ENCODE measurements at places on chromosomes 12 and 14.

DNA sequence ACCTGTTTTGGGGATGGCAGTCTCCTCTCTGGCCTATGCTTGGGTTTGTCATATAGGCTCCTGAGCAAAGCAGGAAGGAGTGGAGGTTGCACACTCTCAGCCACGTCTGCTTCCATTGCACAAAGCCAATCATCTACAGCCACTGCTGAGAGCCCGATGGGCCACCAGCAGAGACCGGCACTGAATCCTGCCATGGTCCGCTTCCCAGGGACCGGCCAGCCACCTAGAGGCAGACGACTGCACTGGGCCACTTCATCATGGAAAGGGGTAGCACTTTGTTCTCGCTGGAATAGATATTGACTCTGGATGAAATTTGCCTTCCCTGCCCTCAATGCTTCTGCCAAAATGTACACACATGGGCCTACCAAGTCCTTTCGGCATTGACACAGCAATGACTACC, 22.3 kb downstream of the DLK1 start:
- no peak for DNase-seq

DNA sequence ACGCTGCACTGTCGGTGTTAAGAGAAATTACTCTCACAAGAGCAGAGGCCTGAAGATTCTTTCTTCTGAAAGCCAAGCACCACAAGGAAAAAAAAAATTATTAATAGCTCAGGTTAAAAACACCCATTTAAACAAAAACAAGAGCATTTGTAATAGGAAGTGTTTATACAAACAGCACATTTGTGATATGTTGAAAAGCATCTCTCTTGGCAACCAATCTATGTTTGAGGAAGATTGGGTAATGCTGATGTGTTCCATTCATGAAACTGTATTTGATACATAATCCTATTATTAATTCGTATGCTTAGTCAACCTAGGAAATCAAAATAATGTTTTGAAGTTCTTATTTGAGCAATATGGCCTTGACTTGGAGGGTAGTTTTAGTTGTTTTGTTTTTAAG, 36.5 kb downstream of the SSPN start:
- DNase-seq: no peak

GRCh38 chr12:102769323-102769916, 147.6 kb downstream of the PAH start:
- DNase-seq: no peak

DNA sequence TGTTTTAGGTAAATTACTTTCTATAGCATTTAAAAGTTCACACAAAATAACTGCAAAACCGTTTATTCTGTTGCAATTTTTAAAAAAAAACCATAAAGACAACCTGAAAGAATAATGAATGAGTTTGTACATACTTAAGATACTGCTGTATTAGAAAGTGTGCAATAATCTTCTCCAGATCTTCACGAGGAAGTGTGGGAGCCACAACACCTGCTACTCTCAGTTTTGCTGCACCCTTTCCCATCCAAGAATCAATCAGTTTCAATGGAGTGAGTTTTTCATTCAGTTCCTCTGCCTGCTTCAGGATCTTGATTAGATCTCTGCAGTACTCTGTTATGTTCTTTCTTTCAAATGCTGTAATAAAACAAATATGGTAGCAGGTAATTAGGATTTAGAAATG, 30.1 kb downstream of the RECQL start:
- DNase-seq: no peak

DNA sequence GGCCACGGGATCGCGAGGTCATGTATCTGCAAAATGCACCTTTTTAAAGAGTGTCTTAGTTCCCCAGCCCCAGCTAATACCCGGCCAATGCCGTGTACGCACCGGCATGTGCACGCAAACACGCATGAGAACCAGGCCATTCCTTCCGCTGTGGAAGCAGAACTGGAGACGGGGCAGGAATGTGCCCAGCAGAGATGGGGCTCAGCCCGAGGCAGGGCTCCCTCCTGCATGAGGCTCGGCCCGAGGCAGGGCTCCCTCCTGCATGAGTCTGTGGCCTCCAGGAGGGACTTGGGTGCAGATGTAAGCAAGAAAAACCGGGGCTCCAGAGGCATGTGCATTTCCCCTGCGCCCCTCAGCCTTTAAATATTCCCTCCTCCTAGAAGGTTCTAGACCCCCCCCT, 38.2 kb downstream of the SLC6A12 start:
- no peak for DNase-seq

DNA sequence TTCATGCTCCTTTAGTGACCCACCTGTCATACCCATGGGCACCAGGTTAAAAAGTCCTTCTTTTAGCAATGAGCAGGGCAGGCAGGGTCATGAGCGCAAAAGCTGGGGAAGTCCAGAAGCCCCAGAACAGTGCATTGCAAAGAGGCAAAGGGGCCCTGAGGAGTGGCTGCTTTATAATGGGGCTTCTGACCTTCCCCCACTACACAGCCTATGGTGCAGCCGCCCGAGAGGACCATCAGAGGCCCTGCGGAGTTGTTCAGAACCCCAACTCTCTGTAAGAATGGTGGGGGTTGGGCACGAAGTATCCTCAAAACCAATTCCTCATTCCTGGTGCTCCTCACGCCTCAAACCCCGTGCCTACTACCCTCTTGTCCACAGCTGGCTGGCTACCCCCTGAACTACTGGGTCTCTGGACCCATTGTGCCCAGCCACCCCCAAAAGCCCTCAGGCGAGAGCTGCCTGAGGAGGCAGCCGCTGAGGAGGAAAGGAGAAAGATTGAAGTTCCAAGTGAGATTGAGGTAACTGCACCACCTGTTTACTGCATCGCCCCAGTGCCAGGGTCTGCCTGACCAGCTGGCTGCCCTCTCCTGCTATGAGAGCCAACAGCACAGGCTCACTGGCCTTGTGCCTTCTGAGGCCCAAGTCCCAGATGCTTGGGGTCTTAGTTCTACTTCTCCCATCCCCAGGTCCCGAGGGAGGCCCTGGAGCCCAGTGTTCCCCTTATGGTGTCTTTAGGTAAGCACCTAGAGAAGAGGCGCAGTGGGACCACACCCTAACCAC, 6.7 kb downstream of the REC8 start:
- no peak for DNase-seq
